OCI-M1 (cell line): ENCODE measurements at places on chromosomes 2 and 18.
A peak's percentile ranks its signal among the peaks of the same experiment; 100 is the strongest.

GRCh38 chr2:220664272-220665107, 907.6 kb downstream of the EPHA4 start:
- DNase-seq, result no peak

DNA sequence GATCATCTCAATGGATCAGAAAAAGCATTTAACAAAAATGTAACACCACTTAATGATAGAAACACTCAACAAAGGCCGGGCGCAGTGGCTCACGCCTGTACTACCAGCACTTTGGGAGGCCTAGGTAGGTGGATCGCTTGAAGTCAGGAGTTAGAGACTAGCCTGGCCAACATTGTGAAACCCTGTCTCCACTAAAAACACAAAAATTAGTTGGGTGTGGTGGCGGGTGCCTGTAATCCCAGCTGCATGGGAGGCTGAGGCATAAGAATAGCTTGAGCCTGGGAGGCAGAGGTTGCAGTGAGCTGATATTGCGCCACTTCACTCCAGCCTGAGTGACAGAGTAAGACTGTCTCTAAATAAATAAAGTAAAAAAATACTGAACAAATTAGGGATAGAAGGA, 74.6 kb downstream of the PLB1 start:
- DNase-seq, result no peak

- DNase-seq, result no peak
These were observed 25.2 kb downstream of the CAB39 start for GRCh38 chr2:230737791-230738226.

DNA sequence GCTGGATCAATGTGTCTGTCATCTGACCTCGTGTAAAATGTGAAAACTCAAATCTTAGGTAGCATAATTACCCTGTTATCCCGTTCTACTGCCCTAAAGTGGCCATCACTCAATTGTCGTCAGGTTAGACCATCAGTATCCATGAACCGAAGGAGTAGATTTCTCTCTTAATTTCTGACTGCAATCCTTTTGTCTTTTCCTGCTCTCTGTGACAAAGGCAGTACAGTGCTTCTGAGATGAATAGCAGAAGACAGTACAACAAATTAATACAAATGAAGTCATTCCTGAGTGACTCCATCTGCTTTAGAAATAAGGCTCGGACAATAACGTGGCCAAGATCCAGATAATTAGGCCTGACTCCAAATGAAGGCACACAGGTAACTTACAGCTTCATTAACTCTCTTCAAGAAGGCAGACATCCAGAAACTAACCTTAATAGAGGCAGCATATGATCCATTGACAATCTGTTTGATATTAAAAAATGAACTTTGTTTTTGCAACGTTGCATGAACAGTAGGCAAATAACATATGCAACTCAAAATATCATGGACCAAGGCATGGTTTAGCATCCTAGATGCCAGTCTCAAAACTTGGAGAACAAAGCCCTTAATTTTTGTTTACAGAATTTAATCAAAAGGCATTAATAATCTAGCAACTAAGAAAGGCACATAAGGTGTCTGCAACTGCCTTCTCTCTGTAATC, 96.7 kb upstream of the CDH20 start:
- no peak for DNase-seq

DNA sequence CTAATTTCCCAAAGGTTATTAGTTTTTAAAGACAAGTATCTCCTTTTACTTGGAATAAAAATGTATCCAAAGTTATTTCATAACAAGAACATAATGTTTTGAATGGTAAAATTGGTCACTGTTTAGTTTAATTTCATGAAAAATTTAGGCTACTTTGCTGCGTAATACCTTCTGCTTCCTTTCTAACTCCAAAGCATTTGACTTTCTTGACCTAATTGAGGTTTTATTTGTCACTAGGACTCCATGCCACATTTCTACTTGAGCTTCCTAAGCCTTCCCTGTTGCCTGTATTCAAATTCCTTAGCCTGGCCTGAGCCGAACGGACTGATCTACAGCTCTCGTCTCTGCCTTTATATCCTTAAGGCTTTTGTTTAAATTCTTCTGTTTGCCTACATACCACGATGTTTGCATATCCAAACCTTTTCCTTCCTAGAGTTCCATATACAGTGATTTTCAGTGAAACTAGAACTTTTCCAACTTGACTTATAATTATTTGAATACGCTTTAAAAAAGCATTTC, 25.1 kb downstream of the ARMC9 start:
- no peak for DNase-seq

- peak; percentile 30 for DNase-seq
These were observed 2.7 kb downstream of the BMPR2 start for GRCh38 chr2:202378662-202379358.

GRCh38 chr2:15940661-15941480, 521 bp downstream of the MYCN start:
- DNase-seq, result no peak

DNA sequence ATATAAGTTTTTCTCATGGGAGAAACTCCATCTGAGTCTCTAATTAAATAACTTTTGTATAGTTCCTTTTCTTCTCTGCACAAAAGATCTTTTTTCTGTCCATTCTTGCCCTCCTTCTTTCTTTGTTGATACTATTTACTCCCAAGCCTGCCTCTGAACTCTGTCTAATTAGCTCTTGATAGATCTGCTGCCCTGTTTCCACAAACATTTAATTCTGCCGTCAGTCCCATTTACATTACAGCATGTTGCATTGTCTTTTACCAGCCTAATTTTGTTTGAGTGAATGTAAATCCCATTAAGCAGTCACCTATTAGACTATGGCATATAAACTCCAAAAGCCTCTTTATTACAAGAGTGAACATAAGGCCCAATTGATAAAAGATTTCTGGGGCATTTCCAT, 254.4 kb downstream of the ERBB4 start:
- DNase-seq, result no peak

DNA sequence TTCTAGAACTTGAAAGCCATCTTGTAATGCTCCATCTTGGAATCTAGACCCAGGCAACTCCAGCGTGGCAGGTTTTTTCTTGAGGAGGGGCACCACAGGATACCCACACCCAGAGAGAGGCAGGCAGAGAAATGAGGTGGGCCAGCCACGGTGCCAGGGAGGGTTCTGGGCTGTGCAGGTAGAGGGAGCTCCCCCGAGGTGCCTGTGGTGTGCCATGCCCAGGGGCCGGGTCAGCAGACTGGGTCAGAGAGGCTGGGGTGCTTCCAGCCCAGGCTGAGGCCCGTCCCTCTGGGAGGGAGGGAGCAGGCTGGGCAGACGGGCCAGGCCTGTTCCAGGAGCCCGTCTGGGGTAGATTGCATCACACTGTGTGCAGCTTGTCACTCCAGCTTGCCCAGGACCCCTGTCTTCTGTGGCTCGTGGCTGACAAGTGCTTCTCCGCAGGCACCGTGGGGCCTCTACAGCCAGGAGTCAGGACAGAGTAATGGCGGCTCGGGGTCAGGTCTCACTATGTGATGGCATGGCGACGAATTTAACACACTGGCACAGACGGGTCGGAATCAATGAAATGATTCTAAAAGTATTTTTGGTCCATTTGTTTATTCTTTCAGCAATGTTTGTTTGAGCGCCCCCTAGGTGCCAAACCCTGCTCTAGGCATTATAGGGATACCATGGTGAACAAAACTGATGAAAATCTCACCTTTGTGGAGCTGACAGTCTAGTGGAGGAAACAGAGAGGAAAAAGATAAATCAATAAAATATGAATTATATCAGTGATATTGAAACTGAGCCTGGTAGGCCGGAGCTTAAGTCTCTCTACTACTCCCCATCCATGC, 144.0 kb downstream of the ACOXL start:
- DNase-seq, result peak; percentile 18

GRCh38 chr2:29267720-29268119, 152.5 kb downstream of the CLIP4 start:
- no peak for DNase-seq

DNA sequence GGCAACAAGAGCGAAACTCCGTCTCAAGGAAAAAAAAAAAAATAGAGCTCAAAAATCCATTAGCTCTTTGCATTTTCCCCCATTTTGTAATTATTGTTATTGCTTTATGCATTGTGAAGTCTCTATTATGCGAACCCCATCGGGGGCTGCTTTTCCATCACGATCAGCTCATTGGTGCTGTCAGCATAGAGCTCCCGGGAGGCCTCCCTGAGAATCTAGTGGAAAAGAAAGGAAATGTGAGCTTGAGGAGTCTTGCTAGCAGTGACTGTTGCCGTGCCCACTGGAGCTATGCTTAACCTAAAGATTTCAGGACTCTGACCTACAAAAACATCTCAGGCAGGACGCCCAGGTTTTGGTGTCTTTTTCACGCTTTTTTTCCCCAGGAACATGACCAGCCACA, 102.6 kb upstream of the NDUFV2 start:
- DNase-seq, result no peak

- peak; percentile 32 for DNase-seq
These were observed 25.0 kb upstream of the PCBP1 start for GRCh38 chr2:70062270-70062669.

- DNase-seq, result peak; percentile 56
These were observed 27.4 kb upstream of the SPR start for GRCh38 chr2:72859831-72860262.

- DNase-seq, result peak; percentile 93
These were observed 48.5 kb upstream of the LRPPRC start for GRCh38 chr2:44044281-44044720.

- peak; percentile 66 for DNase-seq
These were observed 6.0 kb downstream of the NEMP2 start for GRCh38 chr2:190528521-190529001.

DNA sequence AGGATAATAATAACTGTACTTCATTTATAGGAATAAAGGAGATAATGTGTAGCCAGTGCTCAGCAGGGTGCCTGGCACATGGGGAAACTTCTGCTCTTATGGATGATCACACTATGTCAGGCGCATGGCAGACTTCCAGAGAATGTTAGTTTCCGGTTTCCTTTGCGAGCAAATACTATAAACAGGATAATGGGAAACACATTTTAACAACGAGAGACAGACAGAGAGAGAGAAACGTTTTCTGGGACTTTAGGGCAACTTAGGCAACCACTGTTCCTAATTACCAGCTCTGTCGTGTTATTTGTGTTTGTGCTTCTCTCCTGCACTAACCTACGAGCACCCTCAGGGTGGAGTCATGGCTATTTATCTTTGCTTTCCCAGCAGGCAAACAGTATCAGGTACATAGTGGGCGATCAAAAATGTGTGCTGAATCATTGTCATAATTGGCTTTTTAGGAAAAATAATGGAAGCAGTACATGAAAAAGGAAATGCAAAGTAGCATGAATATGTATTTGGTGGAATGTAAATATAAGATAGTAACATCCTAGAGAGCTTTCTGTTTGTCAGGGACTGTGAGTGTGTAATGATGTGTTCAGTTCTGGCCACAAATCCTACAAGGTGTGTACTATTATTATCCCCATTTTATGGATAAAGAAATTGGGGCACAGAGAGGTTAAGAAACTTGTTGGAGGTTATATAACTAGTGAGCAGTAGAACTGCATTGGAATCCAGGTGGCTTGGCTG, 36.8 kb upstream of the IGFBP2 start:
- no peak for DNase-seq

DNA sequence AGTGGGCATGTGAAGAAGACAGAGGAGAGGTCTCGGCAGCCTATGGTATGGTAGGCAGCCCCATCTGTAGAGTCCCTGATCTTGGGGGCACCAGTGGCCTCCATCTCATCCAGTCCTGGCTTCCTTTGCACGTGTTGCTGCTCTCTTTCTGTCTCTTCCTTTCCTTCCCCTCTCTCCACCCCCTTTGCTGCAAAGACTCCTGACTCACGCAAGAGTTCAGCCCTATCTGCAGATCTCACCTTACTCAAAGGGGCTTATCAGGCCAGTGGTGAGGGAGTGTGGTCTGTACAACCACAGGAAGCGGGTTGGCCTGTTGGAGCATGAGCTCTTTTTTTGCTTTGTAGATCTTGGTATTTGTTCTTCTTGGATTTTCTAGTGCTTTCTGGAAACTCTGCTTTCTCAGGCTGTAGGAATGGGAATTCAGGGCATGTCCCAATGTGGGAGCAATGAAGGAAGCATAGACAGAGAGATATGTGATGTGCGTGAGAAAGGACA, 14.6 kb upstream of the NT5DC4 start:
- DNase-seq, result peak; percentile 97

GRCh38 chr18:45462179-45462578, 153.1 kb upstream of the SLC14A2 start:
- DNase-seq, result no peak

DNA sequence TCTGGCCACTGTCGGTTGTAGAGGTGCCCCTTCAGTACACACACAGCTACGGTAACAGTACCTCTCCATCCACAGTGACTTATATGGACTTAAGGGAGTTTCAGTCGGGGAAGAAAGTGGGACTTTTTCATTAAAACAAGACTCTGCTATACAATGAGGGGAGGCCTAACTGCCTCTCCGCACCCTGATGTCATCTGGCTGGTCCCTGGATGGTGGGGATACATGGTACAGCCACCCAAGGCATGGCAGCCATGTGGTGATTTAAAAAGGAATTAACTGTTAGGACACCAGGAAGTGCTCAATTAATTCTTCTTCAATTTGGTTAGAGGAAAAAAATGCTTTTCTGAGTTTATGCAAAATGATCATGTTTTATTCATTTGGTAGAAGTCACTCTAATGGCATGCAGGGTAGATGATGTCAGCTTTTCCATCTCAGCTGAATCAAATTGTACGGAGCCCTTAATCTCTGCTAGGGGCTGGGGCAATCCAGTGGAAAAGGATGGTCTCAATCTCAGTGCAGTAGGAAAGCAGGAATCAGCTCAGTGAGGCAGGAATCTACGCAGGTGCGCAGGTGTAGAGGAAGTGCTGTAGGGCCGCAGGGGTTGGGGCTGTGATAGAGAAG, 243.9 kb downstream of the PRKCE start:
- no peak for DNase-seq

- no peak for DNase-seq
These were observed 30.1 kb upstream of the MARCO start for GRCh38 chr2:118911936-118912335.

GRCh38 chr2:231769170-231770136, 11.6 kb downstream of the PDE6D start:
- DNase-seq, result no peak

- DNase-seq, result peak; percentile 17
These were observed 48.5 kb downstream of the SERPINB7 start for GRCh38 chr18:63823516-63824219.
